ENCODE measurements at places on chromosomes 7 and 10.

DNA sequence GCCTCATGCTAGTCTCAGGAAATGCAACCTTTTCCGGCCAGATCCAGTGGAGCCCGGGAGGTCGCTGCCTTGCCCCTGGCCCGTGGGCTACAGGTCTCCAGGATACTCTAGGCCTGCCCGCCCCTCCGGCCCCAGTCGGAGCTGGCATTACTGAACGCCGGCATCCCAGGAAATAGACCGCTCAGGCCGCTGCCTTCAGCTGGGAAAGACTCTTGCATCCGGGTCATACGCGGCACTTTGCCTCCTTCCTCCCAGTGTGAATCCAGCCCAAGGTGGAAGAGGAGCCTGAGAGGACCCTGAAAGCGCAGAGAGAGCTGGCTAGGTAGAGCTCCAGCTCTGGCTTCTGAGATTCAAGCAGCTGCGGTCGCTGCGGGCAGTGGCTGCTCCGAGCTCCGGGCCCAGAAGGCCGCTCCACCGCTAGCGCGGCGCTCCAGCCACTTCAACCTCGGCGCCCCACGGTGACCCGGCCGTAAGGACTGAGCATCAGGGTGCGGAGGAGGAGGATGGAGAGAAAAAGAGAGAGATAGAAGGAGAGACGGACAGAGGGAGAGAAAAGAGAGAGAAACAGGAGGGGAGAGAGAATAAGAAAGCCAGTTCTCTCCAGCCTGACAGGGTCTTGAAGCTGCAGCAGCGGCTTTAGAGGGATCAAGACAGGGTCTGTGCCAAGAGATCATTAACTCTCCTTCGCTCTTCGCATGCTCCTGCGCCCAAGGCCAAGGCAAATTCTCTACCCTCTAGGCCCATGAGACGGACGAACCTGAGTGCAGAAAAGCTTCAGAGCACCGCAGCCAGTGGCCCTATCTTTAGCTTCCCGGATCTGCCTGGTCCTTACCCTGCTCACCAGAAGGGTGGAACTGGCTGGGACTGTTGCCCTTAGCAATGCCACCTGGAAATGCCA, 1.8 kb upstream of the HOXA10 start:
- no peak for DNase-seq

GRCh38 chr10:76420725-76421124, 989.3 kb downstream of the LRMDA start:
- DNase-seq = no peak

DNA sequence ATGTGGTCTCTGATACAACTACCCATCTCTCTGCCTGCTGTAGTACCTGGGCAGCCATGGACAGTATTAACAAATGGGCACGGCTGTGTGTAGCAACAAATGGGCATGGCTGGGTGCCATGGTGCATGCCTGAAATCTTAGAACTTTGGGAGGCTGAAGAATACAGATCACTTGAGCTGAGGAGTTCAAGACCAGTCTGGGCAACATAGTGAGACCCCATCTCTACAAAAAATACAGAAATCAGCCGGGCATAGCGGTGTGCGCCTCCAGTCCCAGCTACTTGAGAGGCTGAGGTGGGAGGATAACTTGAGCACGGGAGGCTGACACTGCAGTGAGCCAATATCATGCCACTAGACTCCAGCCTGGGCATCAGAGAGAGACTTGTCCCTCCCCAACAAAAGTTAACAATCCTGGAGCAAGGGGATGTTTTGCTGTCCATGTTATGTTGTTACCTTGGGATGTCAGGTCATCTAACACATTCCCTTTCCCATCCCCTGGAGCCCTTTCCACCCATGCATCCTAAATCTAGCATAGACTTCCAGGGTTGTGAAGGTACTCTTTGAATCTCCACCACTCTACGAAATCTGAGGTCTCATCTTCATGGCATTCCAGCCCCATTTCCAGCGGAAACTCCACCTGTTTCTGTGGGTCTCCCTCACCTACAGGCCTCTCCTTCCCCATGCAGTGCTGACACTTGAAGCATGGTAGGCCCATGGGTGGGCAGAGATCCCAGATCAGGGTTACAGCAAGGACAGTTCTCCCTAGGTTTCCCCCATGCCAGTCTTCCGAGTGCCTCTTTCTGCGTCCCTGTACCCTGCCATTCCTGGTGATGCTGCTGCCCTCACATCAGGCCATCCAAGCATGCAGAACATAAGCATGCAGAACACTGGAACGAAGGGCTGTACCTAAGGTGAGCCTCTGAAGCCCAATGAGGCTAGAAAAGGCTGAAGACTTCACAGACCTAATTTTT, 13.1 kb downstream of the FXYD4 start:
- DNase-seq = no peak

- DNase-seq = no peak
Measured at GRCh38 chr7:91609525-91609924, 271.0 kb downstream of the MTERF1 start.

DNA sequence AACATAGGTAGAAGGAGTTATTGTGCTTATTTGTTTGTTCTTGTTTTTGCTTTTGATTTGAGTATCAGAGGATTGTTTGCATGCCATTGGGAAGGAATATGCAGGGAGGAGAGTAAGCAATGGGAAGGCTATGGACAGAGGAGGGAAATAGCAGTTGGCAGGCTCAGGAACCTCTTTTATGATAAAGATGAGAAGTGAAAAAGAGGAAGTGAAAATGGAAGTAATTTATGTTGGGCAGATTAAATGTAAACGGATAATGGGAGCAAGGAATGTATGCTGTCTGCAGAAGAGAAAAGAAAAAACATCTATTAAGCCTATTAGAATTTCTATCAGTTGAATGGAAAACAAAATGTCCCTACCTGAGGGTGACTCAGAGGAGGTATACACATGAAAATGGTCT, 90.1 kb upstream of the NPSR1 start:
- DNase-seq = no peak

DNA sequence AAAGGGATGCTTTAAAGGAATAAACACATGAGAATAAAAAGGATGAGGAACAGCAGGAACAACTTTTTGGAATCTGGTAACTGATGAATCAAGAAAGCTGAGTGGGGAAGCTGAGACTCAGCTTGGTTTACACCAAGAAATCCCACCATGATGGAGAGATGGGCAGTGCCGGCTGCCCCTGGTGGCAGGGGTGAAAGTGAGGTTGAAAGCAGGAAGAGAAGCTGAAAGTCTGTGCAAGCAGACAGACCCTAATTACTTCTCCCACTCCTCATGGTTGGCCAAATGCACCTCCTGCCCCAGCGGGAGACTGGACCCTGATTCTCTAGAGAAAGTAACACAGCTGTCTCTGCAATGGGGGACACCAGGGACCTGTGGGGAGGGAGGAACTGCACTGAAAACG, 57.6 kb upstream of the NANOS1 start:
- DNase-seq = no peak

DNA sequence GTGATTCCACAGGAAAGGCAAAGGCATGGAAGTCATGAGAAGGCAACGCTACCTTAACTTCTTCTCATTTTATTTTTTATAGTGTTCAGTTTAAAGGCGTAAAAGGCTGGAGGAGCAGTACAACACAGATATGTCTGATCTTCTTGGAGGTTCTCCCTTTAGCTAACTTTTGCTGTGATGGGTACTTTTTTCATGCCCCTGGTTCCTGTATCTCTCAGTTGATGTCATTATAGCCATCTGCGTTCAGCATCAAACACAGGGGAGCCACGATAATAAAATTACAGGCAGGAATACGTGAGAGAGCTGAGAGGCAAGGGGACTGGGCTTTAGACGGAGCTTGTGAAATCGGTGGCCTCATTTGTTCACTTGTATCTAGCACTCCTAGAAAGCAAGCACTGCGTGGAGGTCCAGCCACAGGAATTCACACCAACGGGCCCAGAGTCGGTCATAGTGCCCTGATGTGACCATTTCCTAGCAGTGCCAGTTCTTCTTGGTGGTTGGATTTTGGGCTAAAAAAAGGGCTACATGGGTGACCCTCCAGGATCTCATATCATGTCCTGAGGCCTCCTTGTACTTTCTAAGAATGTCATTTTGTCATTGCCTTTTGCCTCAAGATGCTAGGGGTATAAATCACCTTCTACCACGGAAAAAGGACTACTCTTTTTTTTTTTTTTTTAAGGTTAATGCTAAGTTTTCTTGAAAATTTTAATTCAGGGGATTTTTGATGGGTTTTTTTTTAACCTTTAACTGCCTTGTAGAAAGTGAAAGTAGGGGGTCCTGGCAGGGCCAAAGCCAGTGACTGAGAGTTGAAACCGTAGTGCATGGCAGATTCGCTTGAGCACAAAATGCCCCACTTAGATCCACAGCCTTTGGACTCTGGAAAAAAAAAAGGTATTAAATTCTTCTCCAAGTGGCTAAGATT, 191.5 kb downstream of the CELF2 start:
- no peak for DNase-seq

GRCh38 chr10:30829901-30830300, 200.3 kb upstream of the LYZL2 start:
- DNase-seq = no peak

- DNase-seq = no peak
Measured at GRCh38 chr7:139646566-139646965, 123.1 kb downstream of the CLEC2L start.

DNA sequence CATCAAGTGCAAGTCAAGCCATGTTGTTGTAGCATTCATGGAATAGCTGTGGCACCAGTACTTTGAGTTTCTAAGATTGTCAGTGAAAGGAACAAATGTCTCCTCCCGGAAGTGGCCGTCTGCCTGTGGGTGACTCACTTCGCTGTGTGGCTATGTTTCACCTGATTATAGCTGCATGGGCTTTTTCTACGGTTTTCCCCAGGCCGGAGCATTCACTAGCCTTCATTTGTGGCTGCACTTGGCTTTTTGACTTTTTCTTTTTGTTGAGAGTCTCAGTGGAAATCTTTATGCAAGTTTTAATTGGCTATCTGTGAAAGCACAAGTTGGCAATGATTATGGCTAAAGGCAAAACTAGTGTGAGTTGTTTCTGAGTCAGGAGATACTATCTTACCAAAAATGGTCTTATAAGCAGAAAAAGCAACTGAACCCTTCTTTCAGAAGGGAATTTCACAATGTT, 35.0 kb downstream of the SRI start:
- no peak for DNase-seq

GRCh38 chr10:79098596-79099015, 29.8 kb downstream of the ZMIZ1 start:
- DNase-seq = no peak

- no peak for DNase-seq
Measured at GRCh38 chr10:67834375-67834774, 3.6 kb downstream of the DNAJC12 start.

DNA sequence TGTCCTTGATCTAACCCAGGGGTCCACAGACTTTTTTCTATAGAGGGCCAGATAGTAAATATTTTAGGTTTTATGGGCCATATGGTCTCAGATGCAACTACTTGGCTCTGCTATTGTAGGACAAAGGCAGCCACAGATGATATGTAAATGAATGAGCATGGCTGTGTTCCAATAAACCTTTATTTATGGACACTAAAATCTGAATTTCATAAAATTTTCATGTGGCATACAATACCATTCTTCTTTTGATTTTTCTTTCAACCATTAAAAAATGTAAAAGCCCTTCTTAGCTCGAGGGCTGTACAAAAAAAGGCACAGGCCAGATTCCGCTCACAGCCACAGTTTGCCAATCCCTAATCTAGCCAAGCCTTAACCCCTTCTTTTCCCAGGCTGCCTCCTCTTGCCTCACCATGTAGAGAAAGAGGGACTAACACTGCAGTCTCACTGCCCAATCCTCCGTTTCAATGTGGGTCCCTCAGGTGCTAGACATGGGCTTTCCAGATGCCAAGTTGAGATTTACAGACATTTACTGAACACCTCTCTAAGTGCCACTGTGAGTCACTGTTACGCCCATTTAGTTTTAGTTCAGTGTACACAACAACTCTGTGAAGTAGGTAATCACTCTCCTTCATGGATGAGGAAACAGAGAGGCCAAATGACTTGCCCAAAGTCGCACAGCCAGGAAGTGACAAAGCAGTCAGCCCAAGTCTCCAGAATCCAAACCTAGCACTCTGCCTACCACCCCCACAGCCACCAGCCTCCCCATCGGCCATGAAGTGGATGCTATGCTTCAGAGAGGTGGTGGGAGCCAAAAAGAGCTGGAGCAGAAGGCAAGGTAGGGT, 132.6 kb upstream of the PDLIM1 start:
- DNase-seq = no peak

GRCh38 chr7:82726038-82726800, 282.6 kb upstream of the CACNA2D1 start:
- DNase-seq = no peak

GRCh38 chr10:63265222-63265617, 132.1 kb downstream of the NRBF2 start:
- no peak for DNase-seq

DNA sequence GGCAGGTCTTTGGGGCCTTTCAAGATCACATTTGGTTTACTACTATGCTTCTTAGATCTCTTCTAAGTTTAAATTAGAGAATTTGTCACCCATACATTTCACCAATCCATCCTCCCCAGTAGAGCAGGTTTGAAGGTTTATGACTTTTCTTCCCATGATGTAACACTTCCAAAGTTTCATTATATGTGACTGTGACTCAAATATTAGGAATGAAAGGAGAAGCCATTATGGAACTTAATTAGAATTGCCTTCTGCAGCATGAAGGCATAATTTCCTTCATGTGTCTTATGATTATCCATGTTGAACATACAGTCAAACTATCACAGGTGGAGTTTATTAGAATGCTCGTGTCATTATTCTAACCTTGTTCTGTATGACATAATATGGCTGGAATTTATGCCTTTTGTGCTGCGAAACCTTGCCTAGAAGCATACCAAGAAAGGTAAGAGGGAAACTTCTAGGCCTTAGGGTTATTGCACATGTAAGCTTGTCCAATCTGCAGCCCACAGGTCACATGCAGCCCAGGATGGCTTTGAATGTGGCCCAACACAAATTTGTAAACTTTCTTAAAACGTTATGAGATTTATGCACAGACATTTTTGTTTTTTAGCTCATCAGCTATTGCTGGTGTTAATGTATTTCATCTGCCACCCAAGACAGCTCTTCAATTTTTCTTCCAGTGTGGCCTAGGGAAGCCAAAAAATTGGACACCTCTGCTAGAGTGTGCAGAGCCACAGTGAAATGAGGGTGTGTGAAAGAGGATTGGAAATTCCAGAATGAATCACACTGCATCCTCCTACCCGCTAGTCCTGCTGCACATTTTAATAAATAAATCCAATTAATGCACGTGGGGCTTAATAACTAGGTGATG, 133.6 kb downstream of the TMEM26 start:
- DNase-seq = no peak

DNA sequence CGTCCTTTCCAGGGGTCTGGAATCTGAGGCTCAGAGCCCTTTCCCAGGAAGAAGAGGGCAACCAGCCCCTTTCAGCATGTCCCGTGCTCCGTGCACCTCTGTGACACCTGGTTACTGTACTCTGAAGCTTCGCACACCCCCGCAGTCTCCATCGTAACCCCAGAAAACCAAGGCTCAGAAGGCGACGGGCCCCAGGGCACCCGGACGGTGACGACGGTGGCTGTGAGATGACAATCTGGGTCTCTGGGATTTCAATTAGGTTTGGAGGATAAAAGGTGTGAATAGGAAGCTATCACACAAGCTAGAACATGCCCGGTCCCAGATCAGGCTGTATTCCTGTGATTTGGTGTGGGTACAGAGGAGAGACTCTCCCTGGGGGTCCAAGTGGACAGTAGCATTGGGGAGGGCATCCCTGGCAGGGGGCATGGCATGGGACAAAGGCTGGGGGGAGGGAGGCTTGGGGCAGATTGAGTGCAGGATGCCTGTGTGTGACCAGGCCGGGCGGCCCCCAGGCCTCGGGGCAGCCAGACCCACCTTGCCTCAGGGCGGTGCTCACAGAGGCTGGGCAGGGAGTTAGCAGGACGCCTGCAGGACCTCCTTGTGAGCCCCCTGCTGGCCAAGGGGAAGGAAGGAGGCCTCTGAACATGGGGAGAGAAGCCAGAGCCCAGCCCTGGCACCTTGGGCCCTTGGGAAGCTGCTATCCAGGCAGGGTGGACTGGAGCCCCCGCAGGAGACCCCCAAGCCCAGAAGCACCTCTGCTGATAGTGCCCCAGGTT, 23.4 kb upstream of the PSMG3 start:
- no peak for DNase-seq
